Astrocyte (in vitro differentiated cells and primary cell): ENCODE measurements at places on chromosomes 3 and 15. TPM values are rescaled to one million over a fixed set of nuclear protein-coding genes. Genes with fewer than 3 reads are reported as not detected.

The ALDH1A2 gene
- total RNA-seq = 0.98 and 1.7 TPM in 2 replicates

The POLR2M gene
- 61.4 and 71.5 TPM in 2 replicates for total RNA-seq

The TUBGCP4 gene
- 10.3 and 12.0 TPM in 2 replicates for total RNA-seq

The KLHL40 gene
- total RNA-seq = not detected in 2 replicates

The PLCH1 gene
- total RNA-seq = 0.65 and 1.2 TPM in 2 replicates

The SERPINI1 gene
- 34.4 and 45.0 TPM in 2 replicates for total RNA-seq

The OR5K2 gene
- total RNA-seq = not detected in 2 replicates

The NSUN3 gene
- total RNA-seq = 9.4 and 10.3 TPM in 2 replicates

The PARP15 gene
- total RNA-seq = 0.09 and 0.22 TPM in 2 replicates

The CDCP1 gene
- 4.2 and 6.8 TPM in 2 replicates for total RNA-seq

The CMSS1 gene
- 11.0 and 12.5 TPM in 2 replicates for total RNA-seq

The UPK1B gene
- total RNA-seq = 0.14 TPM in 2 replicates

The HIGD1A gene
- total RNA-seq = 125 and 150 TPM in 2 replicates

DNA sequence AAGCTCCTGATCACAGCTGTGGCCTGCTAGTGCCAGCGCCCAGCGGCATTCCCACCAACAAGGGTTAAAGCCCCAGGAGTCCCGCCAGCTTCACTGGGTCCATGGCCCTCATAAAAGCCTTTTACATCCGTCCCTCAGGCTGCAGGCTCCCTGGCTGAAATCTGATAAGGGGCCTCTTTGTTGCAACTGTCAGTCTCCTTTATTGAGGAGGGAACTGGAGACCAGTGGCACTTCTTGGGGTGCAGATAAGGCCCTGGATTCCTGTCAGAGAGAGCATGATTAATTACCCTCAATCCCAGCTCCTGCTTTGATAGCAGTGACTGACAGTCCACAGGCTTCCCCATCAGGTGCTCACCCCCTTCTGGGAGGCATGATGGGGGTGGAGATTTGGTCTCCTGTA lies 30.9 kb upstream of the CLK3 start:
- no peak for DNase-seq

DNA sequence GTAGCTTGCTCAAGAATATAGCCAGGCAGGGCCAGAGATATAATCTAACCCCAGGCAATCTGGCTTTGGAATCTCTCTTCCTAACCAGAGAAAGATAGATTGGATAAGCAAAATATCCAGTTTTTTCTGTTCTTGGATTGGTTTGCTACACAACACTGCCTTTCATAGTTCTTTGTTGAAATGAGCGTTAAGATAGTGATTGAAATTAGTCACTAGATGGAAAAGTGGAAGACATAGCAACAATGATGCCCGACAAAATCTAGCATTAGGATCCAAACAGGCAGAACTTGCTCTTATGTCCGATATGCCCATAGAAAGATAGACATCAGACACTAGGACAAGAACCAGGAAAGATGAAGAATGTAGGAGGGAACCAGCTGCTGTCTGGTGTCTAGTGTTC lies 77.3 kb upstream of the COL8A1 start:
- DNase-seq = no peak

DNA sequence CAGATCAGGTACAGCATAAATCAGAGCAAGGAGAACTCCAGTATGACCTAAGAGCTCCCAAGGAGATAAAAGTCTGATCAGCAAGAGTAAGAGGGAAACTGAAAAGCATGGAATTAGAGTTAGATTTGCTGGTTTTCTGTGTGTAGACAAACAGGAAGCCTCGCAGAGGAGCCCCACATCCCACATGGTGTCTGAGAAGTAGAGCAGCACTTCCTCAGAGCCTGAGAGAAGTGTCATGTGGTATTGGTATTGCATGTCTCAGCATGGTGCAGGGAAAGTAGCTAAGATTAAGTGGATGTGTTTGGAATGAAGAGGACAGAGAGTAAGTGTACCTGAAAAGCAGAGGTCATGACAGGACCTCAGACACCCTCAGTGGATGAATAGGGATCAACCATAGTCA lies 175.4 kb upstream of the GBE1 start:
- DNase-seq = no peak

- DNase-seq = no peak
Observed at GRCh38 chr15:101134780-101135179, 117.1 kb downstream of the CHSY1 start.

- no peak for DNase-seq
Observed at GRCh38 chr3:157279237-157279636, 119.3 kb upstream of the CCNL1 start.

GRCh38 chr3:169218314-169218983 lies 445.1 kb downstream of the MECOM start:
- peak; percentile 63 for DNase-seq

DNA sequence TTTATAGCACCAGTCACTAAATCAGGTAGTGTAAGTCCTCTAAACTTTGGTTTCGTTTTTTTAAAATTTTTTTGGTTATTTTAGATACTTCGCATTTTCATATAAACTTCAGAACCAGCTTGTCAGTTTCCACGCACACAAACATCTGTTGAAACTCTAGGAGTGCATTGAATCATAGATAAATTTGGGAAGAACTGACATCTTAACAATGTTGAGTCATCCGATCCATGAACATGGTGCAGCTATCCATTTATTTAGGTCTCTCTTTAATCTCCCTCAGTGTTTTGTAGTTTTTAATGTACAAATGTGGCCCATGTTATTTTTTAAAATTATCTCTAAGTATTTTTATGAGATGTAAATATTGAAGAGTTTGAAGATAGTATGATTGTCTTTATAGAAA lies 17.7 kb downstream of the TICRR start:
- DNase-seq = no peak

GRCh38 chr3:32334675-32335074 lies 57.0 kb upstream of the CMTM7 start:
- no peak for DNase-seq

GRCh38 chr15:82875411-82876003 lies 66.1 kb downstream of the WHAMM start:
- DNase-seq = peak; percentile 69

DNA sequence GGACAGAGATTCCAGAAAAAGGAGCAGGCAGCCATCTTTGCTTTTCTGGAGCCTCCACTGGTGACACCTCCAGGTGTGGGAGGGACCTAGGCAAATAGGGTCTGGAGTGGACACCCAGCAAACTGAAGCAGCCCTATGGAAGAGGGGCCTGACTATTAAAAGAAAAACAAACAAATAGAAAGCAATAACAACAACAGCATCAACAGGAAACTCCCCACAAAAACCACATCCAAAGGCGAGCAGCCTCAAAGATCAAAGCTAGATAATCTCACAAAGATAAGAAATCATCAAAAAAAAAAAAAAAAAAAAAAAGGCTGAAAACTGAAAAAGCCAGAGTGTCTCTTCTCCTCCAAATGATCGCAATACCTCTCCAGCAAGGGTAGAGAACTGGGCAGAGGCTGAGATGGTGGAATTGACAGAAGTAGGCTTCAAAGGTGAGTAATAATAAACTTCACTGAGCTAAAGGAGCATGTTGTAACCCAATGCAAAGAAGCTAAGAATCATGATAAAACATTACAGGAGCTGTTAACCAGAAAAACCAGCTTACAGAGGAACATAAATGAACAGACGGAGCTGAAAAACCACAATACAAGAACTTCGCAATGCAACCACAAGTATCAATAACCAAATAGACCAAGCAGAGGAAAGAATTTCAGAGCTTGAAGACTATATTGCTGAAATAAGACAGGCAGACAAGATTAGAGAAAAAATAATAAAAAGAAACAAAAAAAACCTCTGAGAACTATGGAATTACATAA lies 225.4 kb downstream of the CTNNB1 start:
- DNase-seq = no peak

GRCh38 chr3:48990636-48991469 lies 812 bp downstream of the P4HTM start:
- DNase-seq = no peak

DNA sequence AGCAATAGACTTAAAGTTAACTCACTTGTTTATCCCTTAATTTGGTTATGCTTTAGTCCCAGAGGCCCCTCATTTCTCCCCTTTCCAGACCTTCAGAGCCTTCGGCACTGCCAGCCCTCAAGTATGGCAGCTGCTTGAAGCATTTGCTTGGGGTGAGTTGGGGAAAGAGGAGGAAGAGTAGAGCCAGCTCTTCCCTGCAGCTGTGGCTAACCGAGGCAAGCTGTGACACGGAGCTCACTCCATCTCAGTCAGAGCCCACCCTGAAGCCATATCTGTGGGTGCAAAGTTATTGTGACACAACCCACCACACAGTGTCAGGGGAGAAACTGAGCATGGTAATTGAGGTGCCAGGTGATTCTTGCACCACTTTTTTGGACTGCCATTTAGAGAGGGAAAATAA lies 66.1 kb downstream of the FILIP1L start:
- no peak for DNase-seq

GRCh38 chr3:43892526-43892925 lies 201.8 kb downstream of the ABHD5 start:
- no peak for DNase-seq

DNA sequence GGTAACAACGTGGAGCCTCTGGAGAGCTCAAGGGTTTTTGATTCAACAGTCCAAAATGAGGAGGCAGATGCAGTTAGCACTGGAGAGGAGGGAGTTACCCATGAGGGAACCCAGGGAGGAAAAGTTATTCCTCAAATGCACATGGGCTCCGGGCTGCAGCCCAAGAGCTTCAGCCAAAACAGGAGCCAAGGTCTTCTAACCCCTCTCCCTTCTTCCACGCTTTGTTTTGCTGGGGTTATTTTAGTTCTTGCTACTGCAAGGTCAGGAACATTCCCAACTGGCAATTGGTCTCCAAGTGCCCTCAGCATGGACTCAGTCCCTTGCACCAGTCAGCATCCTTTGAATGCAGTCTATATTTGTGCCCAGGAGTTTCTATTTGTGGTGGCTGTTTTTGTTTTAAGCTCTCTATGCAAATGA lies 90.0 kb downstream of the TGFBR2 start:
- DNase-seq = no peak

DNA sequence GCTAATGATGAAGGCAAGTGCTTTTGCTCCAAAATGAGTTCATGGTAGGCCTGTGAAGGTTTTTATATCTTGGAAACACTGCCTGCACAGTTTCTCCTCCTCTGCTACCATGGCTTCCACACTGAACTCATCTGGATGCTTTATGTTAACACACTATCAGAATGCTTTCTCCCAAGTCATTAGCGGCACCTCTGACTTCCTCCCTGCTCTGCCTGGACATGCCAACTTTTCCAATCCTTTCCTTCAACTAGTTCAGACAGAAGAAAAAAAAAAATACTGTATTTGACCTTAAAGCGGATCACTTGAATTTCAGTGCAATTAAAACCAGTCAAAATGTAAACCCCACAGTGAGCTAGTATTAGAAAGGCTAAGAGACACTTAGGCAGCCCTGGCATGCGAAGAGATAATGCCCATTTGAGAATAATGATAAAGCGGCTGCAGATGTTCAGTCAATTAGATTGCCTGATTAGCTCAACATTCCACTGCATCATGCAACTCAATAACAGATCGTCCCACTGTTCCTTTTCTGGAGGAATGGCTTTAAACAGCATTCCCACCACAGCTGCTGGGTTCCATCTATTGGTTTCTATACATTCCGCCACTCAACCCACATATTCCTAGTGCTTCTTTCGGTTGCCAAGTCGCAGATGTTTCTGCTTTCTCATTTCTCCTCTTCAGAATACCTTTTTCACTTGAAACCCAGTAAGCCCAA lies 51.7 kb downstream of the CNTN3 start:
- no peak for DNase-seq

DNA sequence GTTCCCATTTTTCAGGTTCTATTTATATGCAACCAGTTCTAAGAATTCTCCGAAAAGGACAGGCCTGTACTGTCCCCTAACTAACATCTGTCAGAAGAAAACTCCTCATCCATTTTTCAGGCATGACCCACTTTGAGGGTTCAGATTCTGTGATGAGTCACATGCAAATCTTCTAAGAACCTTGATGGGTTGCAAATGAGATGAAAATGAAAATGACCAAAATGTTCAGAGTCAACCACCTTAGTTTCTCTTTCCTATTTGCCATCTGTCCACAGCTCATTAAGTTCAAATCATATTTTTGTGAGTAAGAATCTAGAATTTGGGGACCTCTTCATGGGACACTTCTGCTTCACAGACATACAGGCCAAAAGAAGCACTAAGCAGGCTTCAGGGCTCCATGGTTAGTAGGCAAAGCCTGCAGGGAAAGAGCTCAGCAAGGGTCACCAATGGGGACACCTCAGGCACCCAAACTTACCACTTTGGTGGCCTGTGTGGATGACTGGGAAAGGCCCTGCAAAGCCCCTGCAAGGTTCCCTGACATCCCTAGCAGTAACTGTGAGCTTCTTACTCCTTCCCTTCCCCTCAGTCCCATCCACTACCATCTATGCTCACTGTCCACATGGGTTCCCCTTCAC lies 122.0 kb downstream of the WDR76 start:
- peak; percentile 25 for DNase-seq

- no peak for DNase-seq
Observed at GRCh38 chr15:47541562-47541961, 175.7 kb upstream of the SEMA6D start.

GRCh38 chr3:5255404-5256344 lies 68.2 kb downstream of the EDEM1 start:
- DNase-seq = no peak

DNA sequence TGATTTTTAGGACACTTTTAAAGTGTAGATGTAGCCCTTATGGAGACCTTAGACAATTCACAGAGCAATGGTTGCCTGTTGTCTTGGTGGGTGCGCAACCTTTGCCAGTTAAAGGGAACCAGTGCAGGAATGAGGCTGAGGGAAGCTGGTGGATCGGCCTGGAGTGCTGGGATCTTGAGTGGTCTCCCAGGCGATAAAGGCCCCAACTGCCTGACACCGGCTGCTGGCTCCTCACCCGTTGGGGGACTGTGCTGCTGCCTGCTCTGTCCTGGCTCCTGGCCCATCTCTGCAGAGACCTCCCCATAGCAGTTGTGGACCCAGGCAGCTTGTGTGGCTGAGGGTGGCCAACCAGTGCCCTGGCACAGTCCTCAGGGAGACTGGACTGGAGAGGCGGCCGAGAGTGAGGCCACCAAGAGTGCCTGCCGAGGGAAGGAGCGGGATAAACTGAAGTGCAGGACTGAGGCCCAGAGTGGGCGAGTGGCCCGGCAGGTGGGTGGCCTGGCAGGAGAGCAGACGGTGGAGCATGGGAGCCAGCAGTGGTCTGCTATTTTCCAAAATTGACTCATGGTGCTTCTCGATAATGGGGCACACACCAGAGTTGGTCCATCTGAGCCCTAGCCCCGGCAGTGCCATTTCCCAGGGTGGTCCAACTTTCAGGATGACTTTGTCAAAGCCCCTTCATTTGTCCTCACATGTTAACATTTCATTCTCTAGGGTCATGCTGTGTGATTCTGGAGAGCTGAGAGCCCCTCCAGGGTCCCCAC lies 2.1 kb downstream of the ALDH1A3 start:
- no peak for DNase-seq

GRCh38 chr15:79849789-79850188 lies 47.0 kb downstream of the MTHFS start:
- peak; percentile 22 for DNase-seq

- no peak for DNase-seq
Observed at GRCh38 chr3:133845127-133845526, 39.5 kb downstream of the SRPRB start.

DNA sequence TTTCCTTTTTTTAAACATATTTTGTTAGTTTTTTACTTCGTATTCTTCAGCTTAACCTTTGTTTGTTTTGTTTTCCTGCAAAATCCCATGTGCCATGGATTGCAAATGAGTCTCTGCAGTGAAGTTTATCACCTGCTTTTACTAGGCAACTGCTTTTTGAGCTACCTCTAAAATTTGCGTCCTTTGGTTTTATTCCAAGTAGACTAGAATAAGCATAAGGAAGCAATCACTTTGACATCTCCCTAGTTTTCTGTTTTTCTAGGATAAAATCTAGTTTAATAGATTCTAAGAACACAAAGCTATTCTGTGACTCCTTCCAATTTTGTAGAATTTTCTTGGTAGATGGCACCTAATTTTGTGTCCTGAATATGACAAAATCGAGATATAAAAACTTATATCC lies 1059.2 kb downstream of the OTOL1 start:
- DNase-seq = no peak

GRCh38 chr3:98039322-98040024 lies 4.4 kb upstream of the GABRR3 start:
- DNase-seq = peak; percentile 72
